ENCODE measurements at places on chromosomes 12 and 14.

DNA sequence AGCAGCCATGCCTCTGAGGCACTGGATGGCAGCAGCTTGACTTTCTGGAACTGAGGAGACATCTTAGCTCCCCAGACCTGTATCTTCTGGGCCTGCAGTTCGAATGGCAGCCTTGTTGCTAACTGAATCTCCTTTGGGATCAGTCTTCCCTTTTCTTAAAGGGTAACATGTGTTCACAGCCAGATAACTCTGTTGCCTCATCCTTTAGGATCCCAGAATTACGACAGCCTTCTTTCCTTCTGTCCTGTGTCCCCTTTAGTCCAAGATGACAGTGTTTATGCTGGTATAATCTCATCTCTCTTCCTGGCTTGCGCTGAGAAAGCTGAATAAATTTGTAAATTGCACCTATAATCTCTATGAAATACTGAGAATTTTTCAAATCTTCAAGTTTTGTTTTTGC lies 9.1 kb upstream of the ERC1 start:
- no peak for DNase-seq

GRCh38 chr12:64746663-64747062 lies 12.5 kb downstream of the GNS start:
- peak; percentile 48 for DNase-seq

GRCh38 chr12:38601949-38602348 lies 285.4 kb downstream of the ALG10B start:
- DNase-seq: no peak

DNA sequence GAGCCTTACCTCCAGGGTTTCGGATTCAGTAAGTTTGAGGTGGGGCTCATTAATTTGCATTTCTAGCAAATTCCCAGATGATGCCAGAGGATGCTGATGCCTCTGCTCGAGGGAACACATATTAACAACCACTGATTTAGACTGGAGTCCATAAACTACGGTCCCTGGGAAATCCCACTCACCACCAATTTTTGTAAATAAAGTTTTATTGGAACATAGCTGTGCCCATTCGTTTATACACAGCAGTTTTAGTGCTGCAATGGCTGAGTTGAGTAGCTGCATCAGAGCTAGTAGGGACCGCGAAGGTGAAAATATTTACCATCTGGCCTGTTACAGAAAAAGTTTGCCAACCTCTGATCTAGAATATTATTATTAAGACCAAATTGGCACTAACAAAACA lies 73.8 kb downstream of the DNAI7 start:
- no peak for DNase-seq

DNA sequence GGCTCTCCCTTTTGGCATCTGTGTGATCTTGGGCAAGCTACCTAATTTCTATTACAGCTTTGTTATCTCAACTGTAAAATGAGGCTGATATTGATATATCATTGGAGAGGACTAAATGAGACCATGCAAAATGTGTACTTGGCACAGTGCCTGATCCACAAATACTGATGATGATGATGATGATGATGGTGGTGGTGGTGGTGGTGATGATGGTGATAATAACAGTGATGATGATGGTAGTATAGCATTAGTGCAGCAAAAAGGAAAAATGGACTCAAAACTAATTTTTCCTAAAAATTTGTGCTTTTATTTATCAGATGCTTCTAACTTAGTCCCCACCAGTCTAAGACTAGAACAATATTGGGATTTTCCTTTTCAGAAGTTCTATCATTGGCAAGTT lies 70.7 kb downstream of the KCNMB4 start:
- no peak for DNase-seq

DNA sequence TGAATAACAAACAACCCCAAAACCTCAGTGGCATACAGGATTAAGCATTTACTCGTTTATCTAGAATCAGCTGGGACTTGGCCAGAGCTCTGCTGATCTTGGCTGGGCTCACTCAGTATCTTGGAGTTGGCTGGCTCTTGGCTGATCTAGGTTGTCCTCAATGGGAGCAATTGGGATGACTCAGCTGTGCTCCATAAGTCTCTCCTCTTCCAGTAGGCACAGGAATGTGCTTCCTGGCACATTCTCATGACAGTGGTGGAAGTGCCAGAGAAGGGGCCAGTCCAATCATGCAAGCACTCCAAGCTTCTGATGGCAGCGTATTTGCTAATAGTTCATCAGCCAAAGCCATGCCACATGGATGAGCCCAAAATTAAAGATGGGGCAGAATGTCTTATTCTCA lies 41.7 kb upstream of the ANO4 start:
- DNase-seq: no peak

GRCh38 chr12:94971923-94972322 lies 31.6 kb downstream of the NDUFA12 start:
- no peak for DNase-seq

GRCh38 chr14:53386362-53386761 lies 233.2 kb upstream of the DDHD1 start:
- no peak for DNase-seq

DNA sequence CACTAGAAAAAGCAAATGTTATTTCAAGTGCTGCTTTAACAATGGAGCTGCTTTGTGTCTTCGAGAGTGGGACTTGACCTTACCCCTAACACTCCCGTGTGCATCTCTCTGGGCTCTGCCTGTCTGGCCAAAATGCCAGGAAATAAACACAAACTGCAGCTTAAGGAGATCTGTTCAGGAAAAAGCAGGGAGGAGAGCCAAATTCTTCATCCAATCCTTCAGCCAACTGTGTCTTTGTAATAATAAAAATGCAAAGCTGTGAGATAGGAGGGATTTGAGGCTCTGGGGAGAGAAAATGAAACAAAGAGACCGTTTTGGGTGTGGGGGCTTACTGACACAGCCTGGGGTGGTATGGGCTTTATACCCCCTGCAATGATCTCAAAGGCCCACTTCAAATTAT lies 85.8 kb upstream of the WSCD2 start:
- no peak for DNase-seq

DNA sequence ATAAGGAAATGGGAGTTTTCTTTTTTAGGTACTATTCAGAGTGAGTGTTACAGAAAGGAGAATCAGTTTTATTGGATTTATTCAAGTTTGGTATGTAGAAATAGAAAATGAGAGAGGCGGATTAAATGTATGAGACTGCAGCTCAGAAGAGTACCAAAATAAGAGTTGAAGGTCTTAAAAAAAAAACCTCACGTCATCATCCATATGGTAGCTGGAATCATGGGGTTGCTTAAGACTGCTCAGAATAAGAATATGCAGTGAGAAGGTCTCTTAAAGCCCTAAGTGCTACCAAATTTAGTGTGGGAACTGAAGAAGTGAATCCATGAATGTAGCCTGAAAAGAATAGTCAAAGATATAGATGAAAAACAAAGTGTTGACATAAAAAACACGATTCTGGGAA lies 825.5 kb upstream of the SEL1L start:
- no peak for DNase-seq

DNA sequence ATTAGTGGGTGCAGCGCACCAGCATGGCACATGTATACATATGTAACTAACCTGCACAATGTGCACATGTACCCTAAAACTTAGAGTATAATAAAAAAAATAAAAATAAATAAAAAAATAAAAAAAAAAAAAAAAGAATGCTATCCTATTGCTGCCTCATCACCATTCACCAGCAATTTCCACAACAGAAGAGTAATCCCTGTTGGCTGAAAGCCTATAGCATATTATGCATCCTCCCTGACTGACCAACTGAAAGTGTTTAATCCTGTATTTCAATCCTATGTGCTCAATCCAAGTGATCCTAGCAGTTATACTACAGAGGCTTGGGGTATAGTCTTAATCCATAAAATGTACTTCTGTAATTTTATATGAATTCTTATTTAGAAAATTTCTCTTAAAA lies 18.5 kb downstream of the DICER1 start:
- no peak for DNase-seq

DNA sequence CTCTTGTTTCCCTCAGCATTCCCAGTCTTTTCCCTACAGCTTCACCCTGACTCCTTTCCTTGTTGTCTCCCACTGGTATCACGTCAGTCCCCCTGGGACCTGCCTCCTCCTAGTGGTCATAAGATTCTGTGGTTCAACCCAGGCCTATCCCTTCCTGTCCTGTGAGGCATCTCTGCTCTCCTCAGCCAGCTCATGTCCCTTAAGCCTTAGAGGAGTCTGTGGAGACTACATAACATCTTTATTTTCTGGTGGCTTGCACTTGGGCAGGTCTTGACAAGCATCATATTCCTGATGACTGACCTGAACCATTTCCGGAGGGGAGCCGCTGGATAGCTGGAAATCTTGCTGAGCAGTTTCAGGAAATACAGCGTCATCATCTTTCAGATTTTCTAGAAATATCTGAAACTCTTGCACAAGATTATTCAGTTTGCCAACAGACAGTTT lies 688 bp downstream of the C12orf71 start:
- DNase-seq: peak; percentile 24

- DNase-seq: no peak
These were observed 10.1 kb upstream of the TBPL2 start for GRCh38 chr14:55450539-55450938.

- DNase-seq: peak; percentile 10
These were observed 2.1 kb downstream of the PNMA1 start for GRCh38 chr14:73712071-73712506.

DNA sequence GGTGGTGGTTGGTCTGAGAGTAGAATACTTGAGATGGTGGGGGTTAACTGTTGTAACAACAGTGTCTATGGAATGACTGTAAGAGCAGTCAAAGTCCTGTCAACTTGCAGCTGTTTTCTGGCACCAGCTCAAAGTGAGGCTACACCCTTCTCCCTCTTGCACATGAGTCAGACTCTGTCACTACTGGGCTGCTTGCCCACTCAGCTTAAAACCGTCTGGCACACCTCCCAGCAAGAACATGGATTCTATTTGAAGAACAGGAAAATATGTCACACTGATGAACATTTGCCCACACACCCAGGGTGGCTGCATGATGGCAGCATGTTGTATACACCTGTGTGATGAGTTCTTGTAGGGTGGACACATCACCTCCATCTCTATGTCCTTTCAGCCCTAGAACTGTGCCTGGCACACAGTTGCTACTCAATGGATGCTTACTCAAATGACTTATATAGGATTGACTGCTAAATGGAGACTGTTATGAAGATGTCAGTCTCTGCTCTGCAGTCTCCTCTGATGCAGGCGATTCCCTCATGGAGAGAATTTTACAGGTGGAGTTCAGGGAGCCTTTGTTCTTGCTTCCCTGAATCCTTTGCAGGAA lies 19.3 kb upstream of the SERPINA6 start:
- DNase-seq: peak; percentile 99

GRCh38 chr12:16112130-16112529 lies 165.4 kb downstream of the SLC15A5 start:
- no peak for DNase-seq

GRCh38 chr14:90760078-90760444 lies 56.2 kb downstream of the TTC7B start:
- no peak for DNase-seq

DNA sequence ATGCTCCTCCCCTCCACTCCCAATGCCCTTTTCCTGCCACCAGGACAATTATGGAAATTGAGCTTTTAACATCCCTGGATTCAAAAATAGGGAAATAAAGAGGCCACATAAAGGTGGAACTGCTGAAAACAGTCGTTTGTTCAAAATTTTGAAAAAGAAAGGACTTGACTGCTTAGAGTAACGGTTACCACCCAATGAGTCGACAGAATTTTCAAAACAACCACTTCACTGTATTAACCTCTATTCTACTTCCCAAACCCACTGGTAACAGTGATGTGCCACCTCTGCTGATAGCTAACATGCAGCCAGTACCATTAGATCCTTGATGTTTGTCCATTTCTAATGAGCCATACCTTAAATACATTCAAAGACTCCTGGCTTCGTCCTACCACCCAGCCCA lies 4.9 kb downstream of the ST8SIA1 start:
- DNase-seq: no peak

DNA sequence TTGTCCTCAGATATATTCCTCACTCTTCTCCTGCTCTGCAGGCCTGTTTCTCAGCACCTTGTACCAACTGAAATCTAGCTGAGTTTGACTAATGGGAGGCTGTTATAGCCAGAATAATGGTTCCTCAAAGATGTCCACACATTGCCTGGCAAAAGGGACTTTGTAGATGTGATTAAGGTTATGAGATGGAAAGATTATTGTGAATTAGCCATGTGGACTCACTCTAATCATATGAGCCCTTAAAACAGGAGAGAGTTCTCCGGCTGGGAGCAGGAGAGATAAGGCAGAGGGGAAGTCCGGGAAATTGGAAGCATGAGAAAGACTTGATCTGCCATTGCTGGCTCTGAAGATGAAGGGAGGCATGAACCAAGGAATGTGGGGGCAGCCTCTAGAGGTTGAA lies 40.0 kb upstream of the KTN1 start:
- no peak for DNase-seq

DNA sequence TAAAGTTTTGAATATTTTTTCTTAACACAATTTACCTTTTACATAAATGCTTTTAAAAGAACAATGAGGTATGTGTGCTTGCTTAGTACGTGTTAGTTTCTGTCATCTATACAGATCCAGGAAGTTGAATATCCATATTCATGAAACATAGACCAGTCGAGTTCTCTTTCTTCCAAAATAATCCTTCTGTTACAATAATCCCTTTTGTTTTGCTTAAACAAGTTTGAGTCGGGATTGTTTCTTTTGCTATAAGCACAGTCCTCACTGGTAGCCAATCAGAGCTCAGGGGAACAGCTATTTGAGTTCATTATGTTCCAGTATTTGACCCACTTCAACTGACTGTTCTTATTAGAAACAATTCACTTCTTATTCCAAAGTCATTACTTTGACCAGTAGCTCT lies 214.7 kb upstream of the FLRT2 start:
- no peak for DNase-seq

GRCh38 chr14:51081209-51081608 lies 13.7 kb downstream of the TRIM9 start:
- DNase-seq: no peak

DNA sequence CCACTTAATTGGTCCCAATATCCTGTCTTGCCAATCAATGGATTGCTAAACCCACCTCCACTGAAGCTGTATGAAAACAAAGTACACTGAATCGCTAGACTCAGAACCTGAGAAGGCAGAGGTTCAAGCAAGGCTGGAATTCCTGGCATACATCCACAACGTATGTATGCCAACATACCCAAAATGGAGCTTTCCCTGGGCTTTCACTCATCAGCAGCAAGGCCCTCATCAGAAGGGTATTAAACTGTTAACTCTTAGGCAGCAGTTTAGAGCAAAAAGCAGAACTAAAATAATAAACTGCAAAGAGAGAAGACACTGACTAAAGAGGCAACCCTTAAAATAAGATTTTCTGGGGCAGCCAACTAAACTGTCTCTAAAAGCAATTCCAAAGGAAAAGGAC lies 13.6 kb downstream of the MED13L start:
- no peak for DNase-seq

GRCh38 chr12:14614704-14615121 lies 47.0 kb upstream of the PLBD1 start:
- no peak for DNase-seq

DNA sequence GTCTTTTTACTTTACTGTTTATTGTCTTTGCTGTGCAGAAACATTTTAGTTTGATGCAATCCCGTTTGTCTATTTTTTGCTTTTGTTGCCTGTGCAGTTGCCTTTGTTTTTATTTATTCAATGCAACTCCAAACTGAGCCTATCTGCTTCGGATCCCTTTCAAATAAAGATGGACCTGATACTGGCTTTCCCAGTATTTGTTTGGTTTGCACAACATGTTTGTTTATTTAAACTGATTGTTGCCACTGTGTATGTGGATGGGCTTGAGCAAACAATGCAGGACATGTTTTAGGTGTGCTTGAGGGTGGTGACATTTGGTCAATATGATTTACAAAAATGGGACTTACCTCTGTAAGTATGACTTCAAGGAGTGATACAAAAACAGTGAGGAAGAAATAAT lies 6.7 kb downstream of the TRHDE start:
- no peak for DNase-seq

- DNase-seq: peak; percentile 38
These were observed 206.4 kb downstream of the ERC1 start for GRCh38 chr12:1197264-1198018.

Data from fibroblast of skin of right quadriceps (primary cell).